ENCODE measurements at places on chromosomes 16 and 17.

DNA sequence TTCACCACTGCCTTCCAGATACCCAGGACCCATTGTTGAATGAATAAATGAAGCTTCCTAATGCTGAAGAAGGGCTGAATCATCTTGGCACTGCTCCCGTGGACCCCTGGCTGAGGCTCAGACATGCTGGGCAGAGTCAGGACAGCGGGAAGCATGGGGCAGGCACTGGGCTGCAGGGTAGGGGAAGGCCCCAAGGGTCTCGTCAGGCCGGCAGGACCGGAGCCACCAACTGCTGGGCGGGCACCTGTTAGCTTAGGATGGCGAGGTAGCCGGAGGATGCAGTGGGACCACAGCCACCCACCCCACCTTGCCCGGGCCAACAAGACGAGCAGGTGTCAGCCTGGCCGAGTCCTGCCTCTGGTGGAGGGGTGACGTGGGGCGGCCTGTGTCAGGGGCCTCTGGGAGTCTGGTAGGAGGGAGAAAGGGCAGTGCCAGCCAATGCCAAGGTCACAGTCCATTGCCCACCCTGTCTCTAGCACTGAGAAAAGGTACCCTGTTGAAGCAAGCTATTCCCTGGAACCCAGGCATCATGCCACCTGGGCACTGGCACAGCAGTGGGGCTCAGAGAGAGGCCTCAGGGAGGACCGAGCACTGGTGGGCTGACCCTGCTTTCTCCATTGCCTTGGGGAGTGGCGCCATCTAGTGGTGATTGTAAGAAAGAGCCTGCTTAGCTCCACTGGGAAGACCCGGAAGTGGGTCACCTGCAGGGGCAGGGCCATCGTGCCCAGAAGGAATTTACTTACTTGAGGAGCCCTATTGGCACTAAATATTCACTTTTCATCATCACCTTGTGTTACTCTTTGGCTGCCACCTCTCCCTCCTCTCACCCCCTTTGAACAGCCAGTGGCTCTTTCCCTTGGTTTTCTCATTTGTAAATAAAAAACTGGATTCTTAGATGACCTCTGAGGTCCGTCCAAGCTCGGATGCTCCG lies 3.0 kb upstream of the DLX3 start:
- peak; percentile 92 for DNase-seq

- no peak for DNase-seq
Observed at GRCh38 chr16:28264656-28265055, 27.7 kb upstream of the SBK1 start.

GRCh38 chr17:75571885-75572215 lies 15.8 kb upstream of the MYO15B start:
- no peak for DNase-seq

GRCh38 chr16:12257926-12258561 lies 281.5 kb downstream of the SNX29 start:
- DNase-seq: no peak

GRCh38 chr16:4392382-4393239 lies 21.0 kb downstream of the VASN start:
- no peak for DNase-seq

- DNase-seq: no peak
Observed at GRCh38 chr17:3773511-3773910, 27.5 kb downstream of the ITGAE start.

DNA sequence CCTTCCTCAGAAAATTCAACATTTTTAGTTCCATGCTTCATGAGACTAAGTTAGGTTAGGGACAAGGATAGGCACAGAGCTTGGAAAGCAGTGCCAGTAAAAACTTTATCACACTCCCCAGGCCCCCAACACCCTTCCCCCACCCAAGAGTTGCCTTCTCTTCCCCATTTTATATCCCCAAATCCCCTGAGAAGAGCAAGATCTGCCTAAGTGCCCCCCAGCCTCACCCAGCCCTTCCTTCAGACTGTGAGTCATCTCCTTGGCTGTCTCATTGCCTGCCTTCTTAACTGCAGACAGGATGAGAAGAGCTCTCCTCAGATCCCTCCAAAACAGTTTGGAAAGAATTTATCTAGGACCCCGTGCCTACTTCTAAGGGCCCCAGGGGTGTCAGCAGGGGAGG lies 55.8 kb downstream of the NEUROD2 start:
- no peak for DNase-seq

DNA sequence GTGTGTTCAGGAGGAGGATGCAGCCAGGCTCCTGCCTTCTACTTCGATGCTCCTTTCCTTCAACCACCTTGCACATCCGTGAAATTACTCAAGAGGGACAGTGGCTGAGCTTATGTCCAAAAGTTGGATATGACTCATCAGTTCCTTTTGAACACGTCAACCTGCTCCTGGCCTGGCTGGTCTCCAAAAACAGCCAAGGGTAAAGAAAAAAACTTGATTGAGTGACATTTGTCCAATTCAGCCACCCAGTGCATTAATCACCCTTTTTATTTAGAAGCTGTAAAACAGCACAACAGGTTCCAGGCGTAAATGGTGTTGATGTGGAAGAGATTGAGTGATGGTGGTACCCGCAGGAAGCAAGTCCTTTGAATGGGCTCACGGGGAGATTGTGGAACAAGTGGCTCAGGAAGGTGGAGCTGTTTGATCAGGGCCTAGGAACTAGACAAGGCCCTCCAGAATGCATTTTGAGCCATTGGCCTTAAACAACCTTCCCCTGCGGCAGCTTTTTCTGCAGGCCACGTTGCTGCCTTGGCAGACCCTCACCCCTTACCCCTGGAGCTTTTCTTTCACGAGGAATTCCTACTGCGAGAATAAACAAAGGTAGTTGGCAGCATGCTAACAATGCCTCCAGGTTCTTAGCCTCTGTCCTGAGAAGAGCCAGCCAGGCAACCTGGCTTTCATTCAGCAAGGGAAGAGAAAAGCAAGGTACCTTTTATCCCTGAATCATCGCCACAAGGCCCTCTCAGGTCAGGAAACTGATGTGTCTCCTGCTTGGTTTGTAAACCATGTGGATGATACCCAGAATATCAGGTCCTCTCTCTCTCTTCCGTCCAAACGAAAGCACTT lies 173.3 kb upstream of the CACNG5 start:
- DNase-seq: peak; percentile 6
